ENCODE measurements at places on chromosomes 12 and 14.
A peak's percentile ranks its signal among the peaks of the same experiment; 100 is the strongest.

DNA sequence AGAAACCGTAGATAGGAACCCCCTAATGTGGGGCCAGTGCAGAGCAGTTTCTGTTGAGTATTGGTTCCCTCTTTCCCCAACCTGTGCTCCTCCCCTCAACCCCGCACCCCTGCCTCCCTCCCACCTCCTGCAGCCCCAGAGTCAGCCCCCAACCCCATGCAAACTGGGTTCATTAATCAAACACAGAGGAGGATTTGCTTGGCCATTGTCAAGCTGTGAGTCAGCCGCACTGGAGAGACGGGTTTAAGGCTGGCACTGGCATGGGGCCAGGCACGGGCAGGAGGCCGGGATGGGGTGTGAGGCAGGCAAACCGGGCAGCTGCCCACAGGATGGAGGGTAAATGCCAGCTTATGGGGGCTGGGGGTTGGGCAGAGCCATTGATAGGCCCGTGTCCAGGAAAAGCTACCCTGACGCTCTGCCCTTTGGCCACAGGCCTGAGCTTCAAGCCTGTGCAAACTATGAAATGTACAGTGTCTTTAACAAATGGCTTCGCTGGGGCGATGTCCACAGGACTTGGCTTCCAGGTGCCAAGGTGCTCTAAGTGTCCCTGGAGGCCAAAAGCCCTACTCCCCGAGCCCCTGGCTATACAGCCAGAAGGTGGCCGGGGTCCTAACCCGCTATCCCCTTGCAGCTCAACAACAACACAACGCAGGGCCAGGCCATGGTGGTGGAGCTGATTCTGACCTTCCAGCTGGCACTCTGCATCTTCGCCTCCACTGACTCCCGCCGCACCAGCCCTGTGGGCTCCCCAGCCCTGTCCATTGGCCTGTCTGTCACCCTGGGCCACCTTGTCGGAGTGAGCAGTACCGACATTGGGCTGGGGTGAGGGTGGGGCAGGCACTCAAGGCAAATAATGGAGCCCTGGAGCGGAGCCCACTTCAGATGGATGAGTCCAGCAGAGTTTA, 1.4 kb downstream of the AQP5 start:
- ATAC-seq = peak; percentile 59

DNA sequence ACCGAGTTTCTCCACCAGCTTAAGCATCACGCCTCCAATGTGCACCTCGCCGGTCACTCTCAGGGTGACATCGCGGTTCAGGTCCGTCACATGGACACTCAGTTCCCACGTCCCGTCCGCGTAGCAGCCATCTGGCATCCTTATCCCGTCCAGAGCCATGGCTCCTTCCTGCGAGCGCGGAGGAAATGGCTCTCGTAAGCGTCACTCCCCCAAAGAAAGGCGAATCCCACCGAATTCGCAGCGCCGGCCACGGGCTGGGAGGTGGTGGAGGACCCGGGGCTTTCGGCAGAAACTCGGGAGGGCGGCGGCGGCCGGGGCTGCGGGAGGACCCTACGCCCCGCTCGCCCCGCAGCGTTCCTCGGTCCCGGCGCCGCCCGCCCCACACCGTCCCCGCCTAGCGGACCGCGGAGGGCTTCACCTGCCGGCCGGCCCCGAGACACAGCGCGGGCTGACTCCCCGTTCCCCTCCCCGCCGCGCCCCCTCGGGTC, 396 bp downstream of the FERMT2 start:
- ATAC-seq = peak; percentile 58

GRCh38 chr14:100135073-100135472, 24.4 kb downstream of the DEGS2 start:
- ATAC-seq = no peak

DNA sequence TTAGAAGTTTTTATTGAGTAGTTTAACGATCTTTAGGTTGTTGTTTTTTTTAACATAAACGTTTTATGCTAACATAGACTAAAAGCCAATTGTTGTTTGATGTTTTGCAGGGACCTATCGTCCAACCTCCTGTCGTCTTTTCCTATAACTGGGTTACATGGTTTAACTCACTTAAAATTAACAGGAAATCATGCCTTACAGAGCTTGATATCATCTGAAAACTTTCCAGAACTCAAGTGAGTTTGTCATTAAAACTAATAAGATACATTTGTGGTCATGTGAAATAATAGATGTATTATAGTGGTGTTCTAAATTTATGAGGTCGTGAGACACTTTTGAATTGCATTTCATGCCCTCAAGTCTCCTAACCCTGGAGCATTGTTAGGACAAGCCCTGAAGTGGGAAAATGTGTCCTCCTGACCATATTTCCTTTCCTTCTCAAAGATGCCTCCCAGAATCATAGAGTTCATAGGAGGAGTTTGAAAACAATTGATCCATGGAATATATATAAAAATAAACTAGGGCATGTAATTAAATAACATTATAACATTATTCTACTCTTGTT, 84.9 kb downstream of the ZFC3H1 start:
- no peak for ATAC-seq

DNA sequence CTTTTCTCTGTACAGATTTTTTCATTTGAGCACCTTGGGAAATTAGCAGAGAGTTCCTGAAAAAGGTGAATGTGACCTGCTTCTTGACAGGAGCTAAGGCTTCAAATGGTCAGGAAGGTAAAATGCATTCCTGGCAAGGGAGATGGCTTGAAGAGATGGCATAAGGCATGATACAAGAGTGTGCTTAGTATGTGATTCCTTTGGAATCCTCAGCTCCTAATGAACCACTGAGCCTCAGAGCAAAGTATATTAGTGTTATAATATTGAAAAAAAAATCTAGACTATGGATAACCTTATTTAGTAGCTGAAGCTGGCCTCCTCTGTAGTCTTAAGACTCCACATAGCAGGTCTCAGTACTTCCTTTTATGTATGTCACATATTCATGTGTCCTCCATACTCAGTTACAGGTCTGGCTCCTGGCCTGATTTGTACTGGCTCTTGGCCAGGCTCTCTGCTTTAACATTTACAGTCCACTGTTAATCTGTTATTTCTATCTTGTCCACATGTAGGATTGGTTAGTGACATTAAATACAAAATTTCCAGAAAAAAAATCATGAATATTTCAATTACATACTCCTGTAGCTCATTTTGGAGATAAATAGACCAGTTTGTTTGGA, 17.9 kb downstream of the TOGARAM1 start:
- no peak for ATAC-seq

DNA sequence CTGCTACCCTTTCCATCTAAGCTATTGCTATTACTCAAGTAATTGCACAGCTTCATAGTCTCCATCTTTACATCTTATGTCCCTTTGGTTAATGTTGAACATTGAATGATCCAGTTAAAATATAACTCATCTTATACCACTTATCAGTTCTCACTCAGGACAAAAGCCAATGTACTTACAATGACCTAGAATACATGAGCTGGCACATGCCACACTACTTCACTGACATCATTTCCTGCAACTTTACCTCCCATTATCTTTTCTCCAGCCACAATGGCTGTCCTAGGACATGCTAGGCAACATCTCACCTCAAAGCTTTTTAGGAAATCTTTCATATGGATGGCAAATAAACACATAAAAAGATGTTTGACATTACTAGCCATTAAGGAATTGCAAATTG, 309.2 kb downstream of the FOXG1 start:
- no peak for ATAC-seq

GRCh38 chr12:113862590-113863454, 103.3 kb downstream of the RBM19 start:
- ATAC-seq = no peak

DNA sequence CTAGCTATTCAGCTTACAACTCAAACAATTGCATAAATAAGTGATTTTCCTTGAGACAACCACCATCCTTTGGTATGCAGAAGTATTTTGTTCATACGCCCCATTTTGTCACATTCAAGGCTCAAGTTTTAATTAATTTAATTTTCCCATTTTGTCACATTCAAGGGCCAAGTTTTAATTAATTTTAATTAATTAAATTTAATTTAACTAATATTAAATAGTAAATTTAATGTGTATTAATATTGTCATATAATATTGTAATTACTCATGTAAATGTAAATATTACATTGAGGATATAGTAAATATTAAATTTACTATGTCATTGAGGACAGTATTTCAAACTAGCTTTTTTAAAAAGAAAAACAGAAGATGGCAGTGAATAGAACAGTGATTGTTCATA, 216.8 kb upstream of the GARIN2 start:
- no peak for ATAC-seq

- ATAC-seq = peak; percentile 75
These were observed 278.3 kb downstream of the DPF3 start for GRCh38 chr14:72615451-72616121.

DNA sequence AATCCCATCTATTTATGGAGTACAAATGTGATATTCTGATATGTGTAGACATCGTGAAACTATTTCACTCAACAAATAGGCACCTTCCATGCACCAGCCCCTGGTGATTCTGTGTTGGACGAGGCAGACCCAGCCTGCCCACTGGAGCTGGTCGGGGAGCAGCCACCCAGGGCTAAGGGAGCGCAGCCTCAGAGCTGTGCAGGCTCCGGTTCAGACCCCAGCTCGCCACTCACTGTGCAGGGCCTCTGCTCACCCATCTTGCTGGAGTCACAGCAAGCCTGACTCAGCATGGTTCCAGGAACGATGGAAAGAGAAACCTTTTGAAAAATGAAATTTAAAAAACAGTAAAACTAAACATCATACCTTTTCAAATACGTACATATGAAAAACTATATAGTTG, 52.3 kb upstream of the BCL11B start:
- no peak for ATAC-seq

DNA sequence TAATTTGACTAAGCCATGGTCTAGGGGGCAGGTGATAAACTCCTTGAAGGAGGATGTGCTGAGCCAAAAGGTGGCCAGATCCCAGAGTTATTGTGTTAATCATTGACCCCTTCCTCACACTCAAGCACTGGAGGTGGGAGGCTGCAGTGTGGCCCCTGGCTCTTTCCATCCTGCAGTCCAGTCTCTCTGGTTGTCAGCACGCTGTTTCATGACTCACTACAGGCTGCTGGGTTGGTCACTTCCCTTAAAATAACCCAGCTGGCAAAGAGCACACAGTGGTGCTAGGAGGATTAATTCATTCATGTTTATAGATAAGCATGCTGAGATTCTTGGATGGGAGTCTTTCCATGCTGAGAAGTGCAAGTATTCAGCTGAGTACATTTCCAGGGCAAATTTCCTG, 228.9 kb downstream of the ANO2 start:
- ATAC-seq = no peak

DNA sequence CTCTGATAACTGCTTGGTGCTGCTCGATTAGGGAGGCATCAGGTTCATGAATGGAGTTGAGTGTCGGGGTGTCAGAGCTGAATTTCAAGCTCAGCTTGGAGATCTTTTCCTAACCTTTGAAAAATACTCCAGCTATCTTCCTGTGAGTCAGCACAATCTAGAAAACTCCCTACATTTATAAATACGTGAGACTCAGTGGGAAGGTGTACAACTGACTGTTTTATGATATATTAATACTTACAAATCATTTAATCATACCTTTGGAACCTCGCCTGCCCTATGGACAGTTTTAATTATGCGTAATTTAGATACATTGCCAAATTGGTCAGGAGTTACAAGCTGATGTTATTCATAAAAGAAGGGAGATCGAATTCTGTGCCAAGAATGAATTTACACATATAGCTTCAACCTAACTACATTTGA, 961 bp downstream of the CMAS start:
- peak; percentile 14 for ATAC-seq

DNA sequence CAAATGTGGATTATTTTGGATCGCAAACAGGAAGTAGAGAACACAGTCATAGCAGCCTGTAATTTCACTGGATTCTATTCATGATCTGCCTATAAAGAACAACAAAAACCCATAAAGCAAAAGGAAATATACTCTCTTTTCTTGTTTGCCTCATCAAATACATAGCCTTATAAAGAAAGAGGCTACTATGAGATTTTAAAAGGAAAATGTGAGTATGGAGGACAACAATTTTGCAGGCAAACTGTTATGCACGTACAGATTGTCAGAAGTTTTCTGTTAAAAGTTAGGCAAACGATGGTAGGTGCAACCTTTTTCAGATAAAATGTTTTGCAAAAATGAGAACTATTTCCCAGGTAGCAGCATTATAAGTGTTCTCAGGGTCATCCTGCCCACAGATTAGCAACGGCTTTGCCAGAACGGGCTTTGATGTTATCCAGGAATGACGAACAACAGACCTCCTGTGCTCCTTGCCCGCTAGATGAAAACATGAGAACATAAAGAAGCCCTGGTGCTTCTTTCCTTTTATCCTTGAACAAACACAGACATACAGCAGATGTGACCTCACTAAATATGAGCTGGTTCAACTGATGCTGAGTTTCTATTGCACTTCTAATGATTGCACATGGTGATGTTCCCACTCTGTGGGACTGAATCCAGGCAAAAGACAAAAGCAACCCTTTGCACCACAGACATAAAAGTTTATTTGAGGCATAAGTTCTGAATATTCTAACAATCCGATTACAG, 88.1 kb downstream of the ITPR2 start:
- ATAC-seq = no peak

DNA sequence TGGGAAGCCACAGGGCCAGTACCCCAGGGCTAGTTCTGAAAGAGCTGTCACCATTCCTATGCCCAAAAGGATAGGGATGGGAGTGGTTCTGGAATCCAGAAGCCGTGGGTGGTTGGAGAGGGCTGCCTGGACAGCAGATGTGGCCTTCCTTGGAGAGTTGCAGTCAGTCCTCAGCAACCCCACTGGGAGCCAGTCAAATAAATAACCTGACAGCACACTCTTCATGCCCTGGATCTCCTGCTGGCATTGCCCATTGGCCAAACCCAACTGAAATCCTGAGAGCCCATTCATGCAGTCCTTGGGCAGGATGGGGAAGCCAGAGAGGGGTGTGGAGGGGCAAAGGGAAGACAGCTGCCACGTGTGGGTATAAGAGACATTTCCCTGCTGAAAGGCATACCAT, 128.2 kb downstream of the PTPN11 start:
- no peak for ATAC-seq

- no peak for ATAC-seq
These were observed 32.1 kb upstream of the ARID2 start for GRCh38 chr12:45697371-45697770.

DNA sequence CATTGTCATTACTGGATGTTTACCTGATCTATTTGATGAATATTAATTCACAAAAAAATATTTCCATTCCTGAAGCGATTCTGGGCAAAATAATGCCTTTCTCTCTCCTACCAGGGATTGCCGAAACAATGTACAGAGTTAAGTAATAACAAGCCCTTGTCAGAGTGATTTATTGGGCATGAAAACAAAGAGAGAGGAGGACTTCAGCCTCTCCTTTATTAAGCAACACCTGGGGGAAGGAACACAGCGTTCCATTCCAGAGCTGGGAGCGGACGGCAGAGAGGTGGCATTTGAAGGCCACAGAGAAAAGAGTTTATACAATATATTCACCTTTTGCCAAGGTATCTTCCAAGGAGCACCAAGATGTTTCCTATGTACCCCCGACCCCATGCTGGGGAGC, 165.8 kb downstream of the KSR2 start:
- peak; percentile 92 for ATAC-seq

All from esophagus mucosa (tissue), 1 donor.